ENCODE measurements at places on chromosomes 11 and 22.

- peak; percentile 25 for DNase-seq
Observed at GRCh38 chr22:42074132-42074811, at the start of gene PHETA2. Gene PHETA2 (plus strand): TSS chr22:42074248. CDS start chr22:42077294, 3,046 bp downstream.

DNA sequence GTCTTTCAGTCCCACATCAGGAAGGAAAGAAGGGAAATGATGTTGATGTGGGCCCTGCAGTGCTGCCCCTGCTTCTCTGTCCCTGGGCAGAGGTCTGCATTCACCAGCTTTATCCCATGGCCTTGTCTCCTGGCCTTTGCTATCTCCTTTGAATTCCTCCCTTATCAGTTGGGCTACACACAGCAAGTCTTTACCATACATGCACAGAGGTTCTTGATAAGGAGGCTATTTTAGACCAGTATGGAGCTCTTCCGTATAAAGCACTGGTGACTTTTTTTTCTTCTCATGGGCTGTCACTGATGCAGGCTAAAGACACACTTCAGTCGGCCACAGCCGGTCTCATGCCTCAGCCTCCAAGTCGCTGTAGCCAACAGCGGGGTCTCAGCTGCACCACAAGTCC, 20.2 kb downstream of the MYO18B start:
- no peak for DNase-seq

- no peak for DNase-seq
Observed at GRCh38 chr11:134049303-134049702, 19.6 kb upstream of the JAM3 start.

- DNase-seq: peak; percentile 38
Observed at GRCh38 chr22:43891360-43892182, at the start of gene PNPLA5. Gene PNPLA5 (minus strand): TSS chr22:43892013. CDS start chr22:43891880, 133 bp downstream.

DNA sequence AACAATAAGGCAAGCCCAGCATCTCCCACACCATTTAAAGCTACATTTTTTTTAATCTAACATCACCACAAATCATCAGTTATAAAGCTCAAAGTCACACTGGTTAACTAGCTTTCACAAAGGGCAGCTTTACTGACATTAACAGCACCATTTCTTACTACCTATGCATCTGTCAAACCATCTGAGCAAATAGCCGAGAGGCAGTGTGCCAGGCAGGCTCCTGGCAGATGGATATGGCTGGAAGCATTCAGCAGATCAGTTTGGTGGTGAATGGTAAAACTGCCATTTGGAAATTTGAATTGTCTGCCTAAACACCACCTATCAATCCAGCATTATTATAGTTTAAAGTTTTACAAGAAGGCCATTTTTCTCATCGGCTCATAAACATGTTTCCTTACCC, 131.2 kb downstream of the TTC28 start:
- DNase-seq: no peak

GRCh38 chr22:48431014-48431413, 1396.7 kb downstream of the BRD1 start:
- no peak for DNase-seq

- peak; percentile 23 for DNase-seq
Observed at GRCh38 chr11:112961146-112961668, at the start of gene NCAM1. Gene NCAM1 (plus strand): TSS chr11:112961420.

GRCh38 chr11:75718419-75719339, 1.0 kb downstream of the MOGAT2 start:
- peak; percentile 7 for DNase-seq

- peak; percentile 71 for DNase-seq
Observed at GRCh38 chr22:40176921-40177737, 596 bp upstream of the TNRC6B start.

DNA sequence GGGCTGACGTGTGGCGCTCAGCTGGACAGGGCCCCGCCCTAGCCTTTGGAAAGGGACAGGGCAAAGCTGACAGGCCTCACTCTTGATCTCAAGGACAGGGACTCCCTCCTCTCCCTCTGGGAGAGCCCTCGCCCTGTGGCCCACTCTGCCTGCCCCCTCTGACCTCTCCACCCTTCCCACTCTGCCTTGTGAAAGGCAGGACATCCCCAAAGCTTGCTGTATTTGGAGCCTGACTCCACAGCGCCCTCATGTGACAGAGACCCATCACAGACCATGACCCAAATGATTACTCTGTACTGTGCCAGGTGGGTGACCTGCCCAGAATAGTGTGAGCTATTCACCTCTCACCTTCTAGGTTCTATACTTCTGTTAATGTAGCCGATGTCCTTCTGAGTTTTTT, 18.8 kb downstream of the P2RY2 start:
- peak; percentile 18 for DNase-seq

GRCh38 chr22:26409719-26410335, 19.2 kb upstream of the ASPHD2 start:
- DNase-seq: no peak

- peak; percentile 40 for DNase-seq
Observed at GRCh38 chr11:9982796-9983579, 311.0 kb downstream of the SBF2 start.

DNA sequence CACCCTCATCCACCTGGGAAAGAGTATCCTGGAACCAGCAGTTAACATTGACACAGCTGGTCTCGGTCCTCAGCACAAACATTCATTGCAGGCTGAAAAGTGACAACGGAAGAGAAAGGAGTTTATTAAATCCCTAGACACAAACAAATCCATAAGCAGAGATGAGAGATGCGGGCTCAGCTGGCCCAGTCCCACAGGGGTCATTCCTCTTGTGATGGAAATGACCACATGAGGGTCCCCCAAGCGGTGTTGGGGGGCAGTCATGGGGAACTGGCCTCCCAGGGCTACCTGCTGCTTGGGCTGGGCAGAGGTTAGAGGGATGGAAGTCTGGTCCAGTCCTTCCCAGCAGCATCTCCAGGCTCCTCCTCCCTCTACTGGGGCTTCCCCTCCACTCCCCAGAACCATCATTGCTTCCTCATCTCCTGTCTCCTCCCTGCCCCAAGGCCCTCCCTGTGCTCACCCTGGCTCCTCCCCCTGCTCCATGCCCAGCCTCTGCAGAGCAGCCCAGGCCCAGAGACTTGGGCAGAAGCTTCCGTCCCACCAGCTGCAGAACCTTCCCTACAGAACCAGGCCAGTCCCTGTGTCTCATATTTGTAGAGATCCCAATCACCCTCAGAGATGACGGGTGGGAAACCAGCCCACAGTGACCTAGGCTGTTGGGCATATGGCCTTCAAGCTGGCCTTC, 5.4 kb upstream of the IGLL5 start:
- no peak for DNase-seq

- DNase-seq: no peak
Observed at GRCh38 chr22:43152003-43152356, 621 bp downstream of the TSPO start.

GRCh38 chr11:74278721-74279161, 32.7 kb downstream of the P4HA3 start:
- peak; percentile 100 for DNase-seq

GRCh38 chr11:114379394-114380069, 20.8 kb downstream of the C11orf71 start:
- DNase-seq: no peak

DNA sequence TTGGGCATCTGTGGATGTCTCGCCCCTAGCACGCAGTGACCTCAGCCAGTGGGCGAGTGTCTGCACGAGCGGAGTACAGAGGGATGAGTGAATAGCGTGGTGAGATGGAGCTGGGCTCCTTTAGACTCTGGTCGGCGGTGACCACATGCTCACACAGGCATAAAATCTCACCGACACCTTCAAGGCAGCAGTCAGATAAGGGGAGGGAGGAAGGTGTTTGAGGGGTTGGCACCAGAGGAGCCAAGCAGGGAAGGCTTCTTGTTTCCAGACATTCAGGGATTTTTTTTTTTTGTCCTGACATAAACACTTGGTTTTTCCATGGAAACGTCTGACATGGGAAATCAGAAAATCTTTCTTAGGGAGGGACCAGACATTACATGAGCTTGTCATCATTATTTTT, 35.8 kb downstream of the GRIK4 start:
- peak; percentile 39 for DNase-seq

GRCh38 chr11:64023712-64024710, 11.7 kb upstream of the FLRT1 start:
- DNase-seq: no peak

DNA sequence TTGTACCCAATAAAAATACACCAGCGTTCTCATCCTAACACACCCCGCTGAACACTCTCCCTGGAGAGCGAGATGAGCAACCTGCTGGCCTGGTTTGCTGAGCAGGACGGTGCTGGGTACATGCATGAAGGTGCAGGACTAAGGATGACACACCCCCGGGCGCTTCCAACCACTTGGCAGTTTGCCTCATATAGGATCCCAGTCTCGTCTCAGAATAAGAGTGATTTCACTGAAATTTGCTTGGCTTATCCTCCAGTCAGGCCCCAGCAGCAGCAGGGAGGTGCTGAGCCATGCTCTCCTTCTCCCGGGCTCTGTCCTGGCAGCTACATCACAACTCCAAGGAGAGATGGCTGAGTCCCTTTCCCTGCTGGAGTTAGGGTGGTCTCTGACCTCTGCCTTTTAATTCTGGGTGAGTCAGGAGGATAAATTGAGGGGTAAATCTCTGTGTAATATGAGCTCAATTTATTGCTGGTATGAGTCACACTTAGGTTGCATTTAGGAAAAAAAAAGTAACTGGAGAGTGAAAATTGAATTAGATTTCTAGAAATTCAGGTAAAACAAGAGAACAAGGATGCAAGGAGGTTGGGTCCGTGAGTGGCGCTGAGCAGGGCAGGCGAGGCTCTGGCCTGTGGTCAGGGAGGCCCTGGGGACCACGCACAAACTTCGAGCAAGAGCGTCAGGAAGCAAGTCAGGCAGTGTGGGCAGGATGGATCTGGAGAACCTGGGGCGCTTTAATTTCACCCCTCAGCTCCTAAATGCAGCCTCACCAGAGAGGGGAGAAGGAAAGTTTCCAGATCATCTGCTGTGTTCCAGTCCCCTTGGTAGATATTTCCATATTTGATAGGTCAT, 974.0 kb downstream of the TBC1D22A start:
- DNase-seq: no peak

- DNase-seq: no peak
Observed at GRCh38 chr11:31804312-31805036, 6.6 kb downstream of the PAX6 start.

Measured in IMR-90 (cell line).